Stimulated activated naive B cell treated with anti-CD40 and anti-IgM and Interleukin-4, amounts not matched to agents 10 μg/mL and 1 μg/mL and 100 μg/mL, for 72 hours (primary cell): ENCODE measurements at places on chromosomes 5 and 9.

- no peak for DNase-seq
Measured at GRCh38 chr9:125959951-125960619, 212.9 kb downstream of the PBX3 start.

GRCh38 chr9:16085167-16085726 lies 532.4 kb downstream of the CCDC171 start:
- DNase-seq, result no peak

GRCh38 chr9:135741276-135742219 lies 39.6 kb downstream of the KCNT1 start:
- no peak for DNase-seq

DNA sequence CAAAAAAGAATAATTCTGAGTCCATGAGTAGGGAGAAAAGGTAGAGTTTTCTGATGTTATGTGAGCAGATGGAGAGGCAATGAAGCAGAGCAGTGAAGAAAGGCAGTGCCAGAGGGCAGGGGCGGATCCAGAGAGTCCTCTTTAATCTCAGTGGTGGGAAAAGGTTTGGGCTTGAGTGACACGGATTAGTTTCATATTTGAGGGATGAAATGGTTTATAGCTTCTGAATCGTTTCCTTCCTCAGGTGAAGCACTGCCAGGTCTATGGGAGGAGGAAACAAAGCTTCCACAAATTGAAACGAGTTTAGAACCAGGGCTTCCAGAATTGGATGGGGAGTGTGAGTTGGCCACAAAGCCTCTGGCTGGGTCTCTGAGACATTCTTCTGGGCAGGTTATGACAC lies 517.0 kb upstream of the PAPPA start:
- no peak for DNase-seq

DNA sequence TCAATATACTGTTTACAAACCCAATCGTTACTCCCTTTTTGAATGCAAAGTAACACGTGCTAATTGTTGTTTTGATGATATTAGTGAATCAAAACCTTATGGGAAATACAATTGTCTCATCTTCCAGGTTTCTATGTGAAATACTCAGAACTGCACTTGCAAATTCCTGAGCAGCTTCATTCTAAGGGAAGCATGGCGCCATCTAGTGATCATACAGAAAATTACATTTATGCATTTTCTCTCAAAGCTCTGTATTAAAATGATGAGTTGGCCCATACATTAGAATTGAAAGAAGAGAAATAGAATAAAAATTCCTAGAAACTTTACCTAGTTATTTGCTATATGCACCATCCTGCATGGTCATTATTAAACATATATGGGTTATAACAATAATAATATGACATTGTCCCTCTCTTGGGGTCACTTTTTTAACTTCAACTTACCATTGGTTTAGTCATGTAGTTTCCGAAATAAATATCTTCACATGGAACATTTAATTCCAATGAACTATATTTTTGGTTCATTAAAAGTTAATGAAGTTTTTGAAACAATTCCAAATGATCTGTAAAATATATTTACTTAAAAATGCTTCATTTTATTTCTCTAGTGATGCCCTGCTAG lies 220.0 kb downstream of the PDE4D start:
- DNase-seq, result no peak

DNA sequence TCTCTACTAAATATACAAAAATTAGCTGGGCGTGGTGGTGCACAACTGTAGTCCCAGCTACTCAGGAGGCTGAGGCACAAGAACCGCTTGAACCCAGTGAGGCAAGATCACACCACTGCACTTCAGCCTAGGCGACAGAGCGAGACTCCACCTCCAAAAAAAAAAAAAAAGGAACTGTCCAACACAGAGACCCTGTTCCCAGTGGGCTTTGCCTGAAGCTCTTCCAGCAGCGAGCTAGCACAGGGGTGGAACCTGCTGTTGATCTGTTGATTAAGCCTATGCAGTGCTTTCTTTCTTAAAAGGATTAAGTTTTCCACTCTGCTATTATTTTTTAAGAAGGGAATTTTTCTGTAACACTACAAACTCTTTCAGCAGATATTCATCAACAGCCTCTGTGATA lies 171.0 kb upstream of the TUT7 start:
- no peak for DNase-seq

DNA sequence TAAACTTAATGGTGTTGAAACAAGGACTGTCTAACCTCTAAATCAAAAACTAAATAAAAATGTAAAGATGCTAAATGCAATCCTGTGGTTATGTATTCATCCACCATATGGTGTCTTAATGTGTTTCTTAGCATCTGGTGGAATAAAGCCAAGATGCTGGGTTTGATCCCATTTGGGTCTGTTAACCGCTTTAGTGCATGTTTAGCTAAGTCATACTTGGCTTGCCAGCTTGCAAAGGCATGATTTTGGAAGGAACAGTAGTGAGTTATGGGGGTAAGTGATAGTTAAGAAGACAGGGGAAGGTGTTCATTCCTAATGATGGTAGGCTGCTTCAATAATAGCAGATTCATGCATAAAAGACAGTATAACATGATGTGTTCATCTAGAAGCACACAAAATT lies 139.0 kb upstream of the SLC27A6 start:
- DNase-seq, result no peak

DNA sequence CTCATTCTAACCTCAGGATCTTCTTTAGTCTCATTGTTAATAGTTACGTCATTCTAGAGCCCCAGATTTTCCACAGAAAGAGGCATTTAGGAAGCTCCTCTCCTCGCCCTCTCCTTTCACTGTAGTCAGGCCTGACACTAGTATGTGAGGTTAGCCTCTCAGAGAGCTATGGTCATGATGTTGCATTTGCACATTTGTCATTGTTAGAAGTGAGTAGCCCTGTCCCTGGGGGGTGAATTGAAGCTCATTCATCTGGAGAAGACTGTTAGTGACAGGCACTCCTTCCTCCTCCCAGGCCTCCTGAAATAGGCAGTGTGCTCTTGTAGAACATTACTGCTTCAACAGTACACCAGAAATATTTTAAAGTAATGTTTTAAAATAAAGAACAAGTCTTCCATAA lies 26.6 kb upstream of the LRRTM2 start:
- DNase-seq, result no peak

DNA sequence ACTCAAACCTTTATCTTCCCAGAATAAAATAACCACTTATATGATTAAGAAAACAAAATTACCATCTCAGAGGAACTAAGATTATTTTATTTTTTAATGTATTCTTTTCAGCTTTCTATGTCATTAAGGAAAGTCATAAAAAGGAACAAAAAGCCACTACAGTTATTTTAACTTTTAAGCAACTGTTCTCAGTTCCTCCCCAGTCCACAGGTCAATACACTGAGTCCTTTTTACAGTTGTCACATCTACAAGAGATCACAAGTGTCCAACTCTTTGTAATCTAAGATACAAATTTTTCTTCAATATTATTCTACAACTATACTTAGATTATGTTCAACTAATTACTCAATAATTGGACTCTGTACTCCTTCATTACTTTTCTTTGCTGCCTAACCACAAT lies 782.8 kb upstream of the ACO1 start:
- no peak for DNase-seq

DNA sequence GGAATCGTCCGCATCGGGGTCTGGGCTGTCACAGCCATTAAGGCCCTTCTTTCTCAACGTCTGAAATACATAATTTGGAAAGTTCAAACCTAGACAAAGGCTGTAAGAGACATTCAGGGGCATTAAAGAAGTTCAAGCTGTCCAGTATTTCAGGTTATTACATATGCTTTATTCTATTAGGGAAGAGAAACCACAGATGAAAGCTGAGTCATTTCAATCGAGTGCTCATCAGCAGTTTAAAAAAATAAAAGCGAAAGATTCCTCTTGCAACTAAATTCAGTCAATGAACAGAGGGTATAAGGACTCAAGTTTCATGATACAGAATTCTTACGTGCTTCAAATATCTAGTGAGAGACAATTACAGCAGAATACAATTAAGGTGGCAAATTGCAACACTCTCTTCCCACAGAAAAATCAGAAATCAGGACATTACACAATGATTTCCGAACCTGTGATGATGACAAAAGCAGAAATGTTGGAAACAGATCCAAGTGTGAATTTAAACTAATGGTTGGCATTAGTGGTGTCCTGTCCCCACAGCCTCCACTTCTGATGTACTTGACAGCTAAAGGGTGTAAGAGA lies 121.6 kb downstream of the MEF2C start:
- DNase-seq, result no peak

- DNase-seq, result no peak
Measured at GRCh38 chr5:111834926-111835599, 78.1 kb upstream of the NREP start.

DNA sequence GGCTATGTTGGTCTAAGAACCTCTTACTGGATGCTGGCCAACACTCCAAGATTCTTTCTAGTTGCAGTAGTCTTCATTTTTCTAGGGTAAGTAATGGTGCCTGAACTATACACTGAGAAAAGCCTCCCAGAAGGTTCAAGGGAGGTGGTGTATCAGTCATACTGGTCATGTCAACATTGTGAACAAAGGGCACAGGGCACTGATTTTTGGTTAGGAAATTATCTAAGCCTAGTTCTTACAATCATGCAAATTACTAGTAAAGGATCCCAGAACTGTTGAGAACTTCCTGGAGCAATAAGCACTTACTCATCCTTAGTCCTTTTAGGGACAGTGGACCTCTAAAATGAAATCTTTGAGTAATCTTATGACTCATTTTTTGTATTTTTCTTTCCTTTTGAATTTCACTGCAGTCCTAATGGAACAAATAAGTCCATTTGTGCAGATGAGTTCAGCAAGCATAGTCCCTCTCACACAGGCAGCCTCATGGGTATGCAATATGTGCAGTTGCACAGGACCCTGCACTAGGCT lies 21.1 kb upstream of the CDC42SE2 start:
- no peak for DNase-seq

- DNase-seq, result peak; percentile 12
Measured at GRCh38 chr5:142507531-142508372, 178.1 kb downstream of the FGF1 start.
